ENCODE measurements at places on chromosomes 5 and 9.

DNA sequence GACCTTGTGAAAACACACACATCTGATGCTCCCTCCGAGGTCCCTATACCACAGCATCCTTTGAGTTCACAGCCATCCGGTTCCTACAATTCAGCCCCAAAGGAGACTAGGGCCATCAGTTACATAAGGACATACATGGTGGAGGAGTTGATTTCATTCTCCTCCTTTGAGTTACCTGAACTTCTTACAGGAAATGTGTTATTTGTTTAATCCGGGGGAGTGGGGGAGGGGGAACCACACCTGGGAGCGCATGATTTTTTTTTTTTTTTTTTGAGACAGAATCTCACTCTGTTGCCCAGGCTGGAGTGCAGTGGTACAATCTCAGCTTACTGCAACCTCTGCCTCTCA is 30.7 kb downstream of the SEMA4D start:
- DNase-seq, result no peak

GRCh38 chr9:120197605-120198004 is 382.4 kb downstream of the CDK5RAP2 start:
- DNase-seq, result no peak

- DNase-seq, result no peak
Observed at GRCh38 chr9:111943746-111944145, 47.1 kb downstream of the UGCG start.

- no peak for DNase-seq
Observed at GRCh38 chr9:92727716-92728700, 36.6 kb downstream of the BICD2 start.

DNA sequence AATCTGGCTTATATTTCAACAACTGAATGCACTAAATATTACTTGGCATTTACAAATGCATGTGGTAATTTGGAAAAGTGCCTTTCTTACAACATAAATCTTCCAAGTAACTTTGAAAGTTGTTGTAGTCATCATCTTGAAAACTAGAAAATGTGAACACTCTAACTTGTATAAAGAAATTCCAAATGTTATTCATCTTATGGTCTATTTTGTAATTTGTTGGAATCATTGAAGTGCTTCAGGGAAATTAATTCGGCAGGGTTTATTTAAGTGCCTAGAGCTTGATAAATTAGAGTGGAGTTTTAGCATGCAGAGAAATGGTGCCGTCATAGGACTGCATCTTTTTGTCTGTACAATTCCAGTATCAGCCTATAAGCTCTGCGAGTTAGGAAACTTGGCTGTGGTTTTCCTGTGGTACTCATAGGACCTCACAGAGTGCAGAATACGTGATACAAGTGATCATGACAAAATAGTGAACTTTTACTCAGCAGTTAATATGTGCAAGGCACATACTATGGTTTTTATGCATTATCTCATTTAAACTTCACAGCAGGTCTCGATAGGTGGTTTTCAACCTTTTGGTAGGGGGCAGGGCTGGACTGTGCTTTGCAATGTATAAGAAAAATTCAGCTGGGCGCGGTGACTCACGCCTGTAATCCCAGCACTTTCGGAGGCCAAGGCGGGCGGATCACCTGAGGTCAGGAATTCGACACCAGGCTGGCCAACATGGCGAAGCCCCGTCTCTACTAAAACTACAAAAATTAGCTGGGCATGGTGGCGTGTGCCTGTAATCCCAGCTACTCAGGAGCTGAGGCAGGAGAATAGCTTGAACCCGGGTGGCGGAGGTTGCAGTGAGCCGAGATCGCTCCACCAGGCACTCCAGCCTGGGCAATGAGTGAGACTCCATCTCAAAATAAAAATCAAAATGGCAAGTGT is 79.6 kb downstream of the RAI14 start:
- no peak for DNase-seq

GRCh38 chr9:127847178-127847510 is 7.3 kb downstream of the ENG start:
- no peak for DNase-seq

DNA sequence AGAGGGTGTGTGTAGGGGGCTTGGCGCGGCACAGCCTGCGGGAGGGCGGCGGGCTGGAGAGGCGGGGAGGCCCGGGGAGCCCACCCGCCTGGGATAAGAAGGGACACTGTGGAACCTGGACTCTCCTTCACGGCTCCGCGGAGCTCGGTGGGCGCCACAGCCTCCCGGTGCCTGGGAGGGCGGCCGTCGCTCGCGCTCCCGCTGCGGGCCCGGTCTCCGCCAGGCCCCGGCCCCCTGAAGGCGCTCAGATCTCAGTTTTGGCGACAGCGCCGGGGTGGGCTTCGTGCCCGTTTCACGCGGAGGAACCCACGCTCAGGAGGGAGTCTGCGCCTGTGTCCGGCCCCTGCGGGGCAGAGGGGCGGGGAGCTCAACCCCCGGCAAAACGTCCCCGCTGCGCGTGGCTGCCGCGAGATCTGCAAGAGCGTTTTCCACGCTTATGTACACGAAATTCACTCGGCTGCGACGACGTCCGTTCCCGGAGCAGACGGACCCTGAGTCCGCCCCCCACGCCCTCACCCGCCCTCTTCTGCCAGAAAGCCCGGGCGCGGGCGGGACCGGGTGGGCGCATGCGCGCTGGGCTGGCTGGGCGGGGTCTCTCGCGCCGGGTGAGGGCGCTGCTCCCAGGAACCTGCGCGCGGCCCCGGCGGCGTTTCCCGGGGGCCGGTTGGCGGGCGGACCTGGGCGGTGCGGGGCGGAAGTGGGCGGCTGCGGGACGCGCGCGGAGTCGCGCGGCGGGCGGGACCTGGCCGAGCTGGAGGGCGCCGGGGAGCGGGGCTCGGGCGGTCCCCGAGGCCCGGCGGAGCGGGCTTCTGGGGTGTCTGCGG is at the start of gene NELFB:
Gene NELFB (plus strand): TSS at position 704 of the 824 bp plus-strand sequence.
- peak; percentile 80 for DNase-seq
